ENCODE measurements at places on chromosomes 7 and 10.

DNA sequence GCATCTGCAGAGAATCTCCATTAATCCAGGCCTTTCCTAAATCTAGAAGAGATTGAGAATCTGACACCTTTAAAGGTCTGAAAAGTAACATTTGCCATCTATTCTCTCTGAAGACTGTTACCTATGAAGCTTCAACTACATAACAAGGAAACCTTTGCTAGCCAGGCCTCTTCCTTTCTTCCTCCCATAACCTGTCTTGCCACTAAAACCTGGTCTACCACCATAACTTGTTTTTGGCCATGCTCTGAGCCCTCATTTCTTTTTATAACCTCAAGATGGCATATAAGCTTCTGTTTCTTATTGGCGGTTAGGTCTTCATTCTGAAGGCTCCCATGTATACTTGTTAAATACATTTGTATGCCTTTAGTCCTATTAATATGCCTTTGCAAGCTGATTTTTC lies 348.4 kb upstream of the MEOX2 start:
- DNase-seq, result no peak

- DNase-seq, result no peak
Measured at GRCh38 chr10:53162856-53163255, 390.3 kb upstream of the MBL2 start.

- DNase-seq, result no peak
Measured at GRCh38 chr7:158164101-158165095, 423.2 kb downstream of the PTPRN2 start.

DNA sequence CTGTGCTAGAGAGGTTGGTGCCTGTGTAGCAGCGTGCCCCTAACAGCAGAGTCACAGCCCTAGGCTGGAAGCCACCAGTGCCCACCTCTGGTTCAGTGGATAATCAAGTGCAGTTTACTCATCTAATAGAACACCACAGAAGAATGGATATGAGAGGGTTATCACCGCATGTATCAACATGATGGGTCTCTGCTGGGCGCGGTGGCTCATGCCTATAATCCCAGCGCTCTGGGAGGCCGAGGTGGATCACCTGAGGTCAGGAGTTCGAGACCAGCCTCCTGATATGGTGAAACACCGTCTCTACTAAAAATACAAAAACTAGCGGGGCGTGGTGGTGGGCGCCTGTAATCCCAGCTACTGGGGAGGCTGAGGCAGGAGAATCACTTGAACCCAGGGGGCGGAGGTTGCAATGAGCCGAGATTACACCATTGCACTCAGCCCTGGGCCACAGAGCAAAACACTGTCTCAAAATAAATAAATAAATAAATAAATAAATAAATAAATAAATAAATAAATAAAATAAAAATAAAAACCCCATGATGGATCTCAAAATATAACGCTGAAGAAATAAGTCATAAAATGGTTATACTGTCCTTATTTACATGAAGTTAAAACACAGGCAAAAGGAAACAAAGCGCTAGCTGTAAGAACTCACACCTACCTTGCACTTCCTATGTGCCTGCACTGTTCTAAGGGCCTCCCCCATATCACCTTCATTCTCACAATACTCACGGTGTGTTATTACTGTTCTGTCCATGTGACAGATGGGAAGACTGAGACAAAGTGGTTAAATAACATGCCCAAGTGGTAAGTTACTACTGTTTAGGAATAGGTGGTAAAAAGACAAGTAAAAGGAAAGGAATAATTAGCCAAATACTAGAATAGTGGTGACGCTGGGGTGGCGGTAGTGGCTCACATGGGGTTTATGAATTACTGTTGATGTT lies 70.9 kb downstream of the AMZ1 start:
- no peak for DNase-seq

- no peak for DNase-seq
Measured at GRCh38 chr10:101653536-101653935, 41.4 kb downstream of the FBXW4 start.

GRCh38 chr10:30963992-30964930 lies 67.4 kb downstream of the ZNF438 start:
- DNase-seq, result no peak

DNA sequence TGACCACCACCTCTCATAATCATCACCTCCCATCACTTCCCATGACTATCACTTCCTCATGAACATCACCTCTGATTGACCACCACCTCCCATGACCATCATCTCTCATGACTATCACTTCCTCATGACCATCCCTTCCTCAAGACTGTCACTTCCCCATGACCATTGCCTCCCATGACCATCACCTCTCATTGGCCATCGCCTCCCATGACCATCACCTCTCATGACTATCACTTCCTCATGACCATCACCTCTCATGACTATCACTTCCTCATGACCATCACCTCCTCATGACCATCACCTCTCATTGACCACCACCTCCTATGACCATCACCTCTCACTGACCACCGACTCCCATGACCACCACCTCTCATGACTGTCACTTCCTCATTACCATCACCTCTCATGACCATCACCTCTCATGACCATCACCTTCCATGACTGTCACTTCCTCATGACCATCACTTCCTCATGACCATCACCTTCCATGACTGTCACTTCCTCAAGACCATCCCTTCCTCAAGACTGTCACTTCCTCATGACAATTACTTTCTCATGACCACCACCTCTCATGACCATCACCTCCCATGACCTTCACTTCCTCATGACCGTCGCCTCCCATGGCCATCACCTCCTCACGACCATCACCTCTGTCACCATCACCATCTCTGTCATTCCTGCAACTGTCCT lies 51.6 kb downstream of the PDGFA start:
- no peak for DNase-seq

DNA sequence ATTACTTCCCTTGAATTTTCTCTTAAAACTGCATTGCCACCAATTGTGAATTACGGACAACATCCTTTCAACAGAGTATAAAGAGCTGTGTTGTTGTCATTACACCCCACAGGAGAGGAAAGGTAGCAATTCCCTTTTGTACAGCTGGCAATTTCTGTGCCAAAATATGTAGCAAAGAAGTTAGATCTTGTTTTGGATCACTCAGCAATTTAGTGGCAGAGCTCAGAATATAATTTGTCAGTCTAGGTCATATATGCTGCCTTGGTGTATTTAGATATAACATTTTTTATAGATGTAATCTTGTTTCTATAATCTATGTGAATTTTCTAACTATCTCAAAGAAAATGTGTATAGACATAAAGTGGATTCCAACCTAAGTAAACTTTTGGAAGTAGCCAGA lies 38.8 kb downstream of the NRBF2 start:
- no peak for DNase-seq

GRCh38 chr10:111221682-111222480 lies 145.1 kb downstream of the ADRA2A start:
- no peak for DNase-seq

- no peak for DNase-seq
Measured at GRCh38 chr10:129029851-129030602, 437.0 kb upstream of the MGMT start.

GRCh38 chr10:22823109-22823508 lies 104.7 kb upstream of the ARMC3 start:
- DNase-seq, result no peak

- DNase-seq, result no peak
Measured at GRCh38 chr10:1114719-1115606, 58.8 kb downstream of the WDR37 start.

GRCh38 chr7:85172530-85172941 lies 14.3 kb downstream of the SEMA3D start:
- DNase-seq, result no peak

DNA sequence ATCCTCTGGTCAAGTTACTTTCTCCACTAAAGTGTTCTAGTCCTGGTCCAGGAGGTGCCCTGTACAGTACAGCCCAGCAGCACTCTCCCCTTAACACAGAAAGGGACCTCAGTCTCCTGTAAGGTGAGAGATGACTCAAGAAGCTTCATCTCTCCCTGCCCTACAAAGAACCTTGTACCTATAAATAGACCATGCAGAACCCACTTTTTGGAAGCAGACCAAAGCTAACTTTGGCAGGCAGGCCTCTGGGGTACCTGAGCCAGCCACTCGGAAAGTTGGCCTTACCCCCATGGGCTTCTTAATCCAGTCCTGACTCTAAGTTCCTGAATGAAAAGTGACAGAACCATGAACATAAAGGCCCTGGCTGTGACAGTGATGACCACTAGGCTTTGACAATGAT lies 454.8 kb downstream of the KCNMA1 start:
- DNase-seq, result no peak

- no peak for DNase-seq
Measured at GRCh38 chr10:27506280-27506679, 2.2 kb downstream of the RAB18 start.

DNA sequence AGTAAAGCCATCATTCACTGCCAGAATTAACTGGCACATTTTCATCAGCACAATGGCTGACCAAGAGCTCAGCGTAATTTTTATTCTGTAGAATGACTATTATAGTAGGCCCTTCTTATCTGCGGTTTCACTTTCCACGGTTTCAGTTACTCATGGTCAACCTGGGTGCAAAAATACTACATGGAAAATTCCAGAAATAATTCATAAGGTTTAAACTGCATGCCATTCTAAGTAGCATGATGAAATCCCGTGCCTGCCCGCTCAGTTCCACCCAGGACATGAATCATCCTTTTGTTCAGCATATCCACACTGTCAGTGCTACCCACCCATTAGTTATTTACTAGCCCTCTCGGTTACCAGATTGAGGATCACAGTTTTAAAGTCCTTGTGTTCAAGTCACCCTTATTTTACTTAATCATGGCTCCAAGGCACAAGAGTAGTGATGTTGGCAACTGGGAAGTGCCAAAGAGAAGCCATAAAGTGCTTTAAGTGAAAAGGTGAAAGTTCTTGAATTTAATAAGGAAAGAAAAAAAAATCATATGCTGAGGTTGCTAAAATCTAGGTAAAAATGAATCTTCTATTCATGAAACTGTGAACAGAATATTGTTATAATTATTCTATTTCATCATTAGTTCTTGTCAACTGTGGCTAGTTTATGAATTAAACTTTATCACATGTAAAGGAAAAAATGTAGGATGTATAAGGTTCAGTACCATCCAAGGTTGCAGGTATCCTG lies 204.9 kb downstream of the DOCK4 start:
- no peak for DNase-seq

DNA sequence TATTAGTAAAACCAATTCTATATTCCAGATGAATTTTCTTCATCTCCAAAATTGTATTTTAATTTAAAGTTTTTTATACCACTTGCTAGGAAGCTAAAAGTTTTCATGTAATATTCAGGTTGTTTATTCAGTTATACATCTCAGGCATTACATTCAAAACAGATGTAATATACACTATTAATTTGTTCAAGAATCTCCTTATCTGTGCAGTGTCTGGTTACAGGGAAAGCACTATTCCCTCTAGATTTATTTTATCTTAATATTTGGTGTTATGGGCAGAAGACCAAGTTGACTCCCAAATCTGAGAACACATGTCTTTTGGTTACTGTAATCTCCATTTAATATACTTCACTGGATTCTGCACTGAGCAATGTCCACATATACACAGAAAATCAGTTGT lies 953.4 kb downstream of the ANKRD7 start:
- no peak for DNase-seq

- no peak for DNase-seq
Measured at GRCh38 chr10:6274040-6274439, 71.3 kb downstream of the PFKFB3 start.

DNA sequence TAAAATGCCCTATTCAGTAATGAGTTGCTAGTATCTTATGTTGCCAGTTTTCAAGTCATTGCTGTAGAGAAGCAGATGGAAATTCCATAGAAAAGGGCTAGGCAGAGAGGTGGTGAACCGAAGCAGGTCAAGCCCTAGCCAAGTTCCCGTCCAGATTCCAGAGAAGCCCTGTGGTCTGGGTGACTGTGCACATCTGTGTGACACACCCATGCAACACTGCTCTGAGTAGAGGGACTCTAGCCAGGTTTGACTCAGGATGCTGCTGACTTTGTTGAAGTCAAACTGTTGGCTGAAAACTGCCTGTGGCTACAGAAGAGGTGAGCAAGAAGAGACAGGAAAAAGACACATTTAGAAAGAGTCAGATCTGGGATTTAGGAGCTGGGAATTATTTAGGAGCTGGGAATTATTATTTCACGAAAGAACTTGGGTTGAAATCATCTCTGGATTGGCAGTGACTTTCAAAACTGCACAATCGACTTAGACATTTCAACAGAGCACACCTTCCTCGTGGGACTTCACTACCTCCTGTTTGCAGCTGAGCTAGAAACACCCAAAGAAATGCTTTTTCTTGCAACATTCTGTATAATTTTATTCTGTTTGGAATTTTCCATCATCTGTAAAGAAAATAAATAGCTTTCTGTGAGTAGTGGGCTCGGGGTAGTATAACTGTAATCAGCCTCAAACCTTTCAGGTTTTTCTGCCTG lies 149.1 kb upstream of the PRKCQ start:
- no peak for DNase-seq

GRCh38 chr7:73907554-73908122 lies 46.7 kb downstream of the TMEM270 start:
- DNase-seq, result no peak

GRCh38 chr7:79778786-79779770 lies 325.6 kb upstream of the MAGI2 start:
- no peak for DNase-seq

- no peak for DNase-seq
Measured at GRCh38 chr7:54877683-54878082, 118.7 kb upstream of the SEC61G start.

GRCh38 chr10:101217450-101218281 lies 11.6 kb downstream of the LBX1 start:
- DNase-seq, result no peak

DNA sequence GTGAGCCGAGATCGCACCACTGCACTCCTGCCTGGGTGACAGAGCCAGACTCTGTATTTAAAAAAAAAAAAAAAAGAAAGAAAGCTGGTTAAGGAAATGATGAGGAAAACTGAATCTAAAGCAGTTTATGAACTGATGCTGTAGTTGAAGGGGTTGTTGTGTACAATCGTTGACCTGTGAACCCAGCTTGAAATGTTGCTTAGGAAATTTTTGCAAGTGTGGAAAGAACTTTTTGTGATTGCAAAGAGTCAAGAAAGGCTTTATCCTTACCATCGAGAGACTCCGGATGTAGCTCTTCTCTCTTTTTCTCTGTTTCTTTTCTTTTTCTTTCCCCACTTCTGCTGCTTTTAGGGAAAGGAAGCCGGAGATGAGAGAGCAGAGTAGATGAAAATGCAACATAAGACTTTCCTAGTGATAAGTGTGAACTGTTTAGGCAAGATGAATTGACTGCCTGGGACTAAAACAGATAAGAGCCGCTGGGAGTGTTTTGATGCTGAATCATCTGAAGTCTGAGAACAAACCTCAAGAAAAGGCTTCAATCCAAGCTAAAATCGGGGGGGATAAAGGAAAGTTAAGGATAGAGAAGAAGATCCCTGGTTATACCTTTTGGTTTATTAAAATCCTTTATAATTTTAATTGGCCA lies 69.0 kb downstream of the TAF3 start:
- no peak for DNase-seq

GRCh38 chr7:5553298-5553877 lies 129.8 kb upstream of the TNRC18 start:
- DNase-seq, result no peak

- no peak for DNase-seq
Measured at GRCh38 chr7:129493555-129493954, 8.8 kb upstream of the SMKR1 start.

GRCh38 chr10:33262871-33263270 lies 71.6 kb downstream of the NRP1 start:
- DNase-seq, result no peak

- DNase-seq, result no peak
Measured at GRCh38 chr10:77866598-77866997, 60.0 kb downstream of the DLG5 start.
